ENCODE measurements at places on chromosomes 4 and X.

- DNase-seq = peak; percentile 81
Measured at GRCh38 chr4:86895692-86896488, 3.7 kb upstream of the C4orf36 start.

GRCh38 chrX:153412746-153413720 lies 1.8 kb downstream of the ZFP92 start:
- no peak for DNase-seq

GRCh38 chr4:53779025-53779424 lies 187.7 kb upstream of the LNX1 start:
- no peak for DNase-seq

GRCh38 chr4:113293674-113294073 lies 244.2 kb downstream of the ANK2 start:
- DNase-seq = no peak

DNA sequence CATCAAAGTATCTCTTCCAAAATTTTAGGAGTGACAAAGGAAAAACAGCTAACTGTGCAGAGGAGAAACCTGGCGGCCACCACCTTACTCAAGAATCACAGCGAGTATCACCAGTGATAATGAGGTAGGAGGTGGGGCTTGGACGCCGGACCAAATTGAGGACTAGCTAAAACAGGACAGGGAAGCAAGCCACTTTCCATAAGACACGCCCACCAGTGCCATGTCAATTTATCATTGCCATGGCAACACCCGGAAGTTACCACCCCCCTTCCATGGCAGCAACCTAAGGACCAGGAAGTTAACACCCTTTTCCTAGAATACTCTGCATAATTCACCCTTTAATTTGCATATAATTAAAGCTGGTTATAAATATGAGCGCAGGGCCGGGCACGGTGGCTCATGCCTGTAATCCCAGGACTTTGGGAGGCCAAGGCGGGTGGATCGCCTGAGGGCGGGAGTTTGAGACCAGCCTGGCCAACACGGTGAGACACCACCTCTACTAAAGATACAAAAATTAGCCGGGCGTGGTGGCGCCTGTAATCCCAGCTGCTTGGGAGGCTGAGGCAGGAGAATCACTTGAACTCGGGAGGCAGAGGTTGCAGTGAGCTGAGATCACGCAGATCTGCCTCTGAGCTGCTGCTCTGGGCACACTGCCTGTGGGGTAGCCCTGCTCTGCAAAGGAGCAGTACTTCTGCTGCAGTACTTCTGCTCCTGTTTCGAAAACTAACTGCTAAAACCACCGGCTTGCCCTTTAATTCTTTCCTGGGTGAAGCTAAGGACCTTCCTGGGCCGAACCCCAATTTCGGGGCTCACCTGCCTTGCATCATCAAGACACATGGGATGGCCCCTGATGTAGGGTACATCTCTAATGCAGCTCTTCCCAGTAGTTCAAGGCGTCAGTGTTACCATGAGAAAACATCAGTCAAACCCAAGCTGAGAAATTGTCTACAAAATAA lies 116.7 kb downstream of the HMX1 start:
- no peak for DNase-seq

DNA sequence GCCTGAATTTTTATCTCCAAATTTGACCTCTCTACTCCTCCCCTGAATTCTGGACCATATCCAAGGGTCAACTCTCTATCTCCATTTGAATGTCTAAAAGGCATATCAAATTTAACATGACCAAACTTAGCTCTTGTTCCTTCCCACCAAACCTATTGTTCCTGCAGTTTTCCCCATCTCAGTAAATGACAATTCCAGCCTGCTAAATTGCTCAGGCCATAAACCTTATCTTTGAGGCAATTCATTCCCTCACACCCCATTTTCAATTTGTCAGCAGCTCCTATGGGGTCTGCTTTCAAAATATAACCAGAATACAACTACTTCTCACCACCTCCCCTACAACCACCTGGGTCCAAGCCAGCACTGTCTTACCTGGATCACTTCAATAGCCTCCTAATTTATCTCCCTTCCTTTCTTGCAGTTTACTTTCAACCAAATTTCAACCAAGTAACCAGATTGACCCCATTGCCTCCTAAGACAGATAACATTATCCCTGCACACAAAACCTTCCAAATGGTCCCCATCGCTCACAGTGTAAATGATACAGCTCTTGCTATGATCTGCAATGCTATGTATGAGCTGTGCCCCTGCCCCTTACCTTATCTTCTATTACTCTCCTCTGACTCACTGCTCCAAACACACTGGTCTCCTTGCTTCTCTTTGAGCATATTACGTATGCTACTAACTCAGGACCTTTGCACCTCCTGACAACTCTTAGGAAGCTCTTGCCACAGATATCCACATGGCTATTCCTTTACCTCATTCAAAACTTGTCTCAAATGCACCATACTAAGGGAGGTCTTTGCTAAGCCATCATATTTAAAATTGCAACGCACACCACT lies 66.0 kb downstream of the CAMK2D start:
- DNase-seq = no peak

- no peak for DNase-seq
Measured at GRCh38 chr4:1510931-1511330, 104.7 kb upstream of the NKX1-1 start.

DNA sequence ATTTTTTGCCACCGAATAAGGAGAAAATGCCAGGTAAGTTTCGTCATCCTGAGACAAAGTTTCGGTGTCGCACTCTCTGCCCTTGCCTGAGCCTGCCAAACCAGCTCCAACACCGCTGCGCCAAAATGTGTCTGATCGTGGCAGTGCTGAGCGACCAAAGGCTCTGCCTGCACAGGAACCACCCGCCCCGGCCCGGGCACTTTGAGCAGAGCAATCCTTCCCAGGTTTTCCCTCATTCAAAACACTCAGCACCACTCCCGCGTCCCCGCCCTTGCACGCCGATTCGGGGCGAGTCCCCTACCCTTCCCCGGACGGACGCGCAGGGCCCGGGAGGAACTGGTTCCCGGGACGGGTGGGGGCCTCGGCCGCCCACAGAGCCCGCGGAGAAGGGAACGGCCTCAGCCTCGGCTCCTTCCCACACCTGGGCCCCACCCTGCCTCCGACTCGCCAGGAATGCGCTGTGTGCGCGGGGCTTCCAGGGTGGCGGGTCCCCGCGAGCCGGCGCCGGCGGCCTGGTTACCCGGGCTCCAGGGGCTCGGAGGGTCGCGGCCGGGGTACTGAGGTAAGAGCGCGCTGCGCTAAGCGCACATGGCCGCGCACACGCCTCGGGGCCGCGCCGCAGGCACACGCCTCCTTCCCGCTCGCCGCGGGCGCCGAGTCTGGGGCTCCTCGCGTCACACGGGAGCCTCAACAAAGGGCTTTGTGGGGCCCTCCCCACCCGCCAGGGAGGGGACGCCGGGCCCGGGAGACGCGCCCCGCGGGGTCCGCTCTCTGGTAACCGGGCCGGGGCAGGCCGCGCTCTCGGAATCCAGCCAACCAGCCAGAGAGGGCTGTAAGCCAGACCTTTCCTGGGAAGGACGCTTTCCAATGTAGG lies at the start of gene C4orf36:
Gene C4orf36 (minus strand): TSS at position 661 of the 874 bp plus-strand sequence. CDS start 902 bp downstream, outside the sequence.
- DNase-seq = peak; percentile 58

DNA sequence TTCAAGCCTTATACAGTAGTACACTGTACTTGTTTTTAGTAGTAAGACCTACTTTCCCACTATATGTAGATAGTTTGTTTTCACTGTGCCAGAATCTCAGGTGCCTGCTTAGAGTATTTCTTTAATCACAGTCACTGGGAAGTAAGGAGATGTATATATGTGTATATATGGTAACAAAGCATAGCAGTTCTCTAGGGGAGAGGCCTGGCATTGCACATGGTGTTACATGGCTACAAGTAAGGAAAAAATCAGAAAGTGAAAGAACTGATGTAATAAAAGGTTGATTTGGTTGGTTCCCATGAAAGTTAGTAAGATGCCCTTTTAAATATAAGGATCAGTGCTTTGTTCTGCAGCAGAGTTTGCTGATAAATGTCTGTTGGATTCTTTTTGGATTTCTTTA lies 9.3 kb upstream of the DCK start:
- DNase-seq = no peak

DNA sequence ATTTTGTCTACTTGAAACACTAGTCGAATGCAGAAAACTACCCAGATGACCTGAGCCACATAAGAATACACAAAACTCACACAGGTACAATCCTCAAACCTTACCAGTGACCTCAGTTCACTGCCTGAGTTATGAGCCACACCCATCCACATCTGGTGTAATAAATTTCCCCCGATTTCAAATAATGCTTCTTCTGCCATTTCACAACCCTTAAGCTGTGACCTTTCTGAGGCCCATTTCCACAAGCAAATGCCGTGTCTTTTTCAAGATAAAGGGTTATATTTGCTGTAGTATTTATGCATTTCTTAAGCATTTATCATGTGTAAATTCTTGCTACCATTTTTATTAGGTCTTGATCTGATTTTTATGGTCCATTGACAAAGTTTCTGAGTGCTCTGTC lies 1.8 kb upstream of the ARHGEF38 start:
- no peak for DNase-seq

- no peak for DNase-seq
Measured at GRCh38 chr4:12987284-12987683, 496.9 kb downstream of the RAB28 start.

DNA sequence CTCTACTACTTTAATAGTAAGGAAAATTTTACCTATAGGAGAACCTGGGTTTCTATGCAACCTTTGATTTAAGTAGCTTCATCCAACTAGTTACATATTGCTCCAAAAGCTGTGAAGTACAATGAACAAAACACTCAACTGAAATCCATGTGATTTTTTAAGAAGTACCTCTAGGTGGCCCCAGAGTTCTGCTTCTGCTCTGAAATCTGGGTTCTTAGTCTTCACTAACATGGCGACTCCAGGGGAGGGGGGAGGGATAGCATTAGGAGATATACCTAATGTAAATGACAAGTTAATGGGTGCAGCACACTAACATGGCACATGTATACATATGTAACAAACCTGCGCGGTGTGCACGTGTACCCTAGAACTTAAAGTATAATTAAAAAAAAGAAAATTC lies 73.4 kb upstream of the MAGEB2 start:
- peak; percentile 26 for DNase-seq

DNA sequence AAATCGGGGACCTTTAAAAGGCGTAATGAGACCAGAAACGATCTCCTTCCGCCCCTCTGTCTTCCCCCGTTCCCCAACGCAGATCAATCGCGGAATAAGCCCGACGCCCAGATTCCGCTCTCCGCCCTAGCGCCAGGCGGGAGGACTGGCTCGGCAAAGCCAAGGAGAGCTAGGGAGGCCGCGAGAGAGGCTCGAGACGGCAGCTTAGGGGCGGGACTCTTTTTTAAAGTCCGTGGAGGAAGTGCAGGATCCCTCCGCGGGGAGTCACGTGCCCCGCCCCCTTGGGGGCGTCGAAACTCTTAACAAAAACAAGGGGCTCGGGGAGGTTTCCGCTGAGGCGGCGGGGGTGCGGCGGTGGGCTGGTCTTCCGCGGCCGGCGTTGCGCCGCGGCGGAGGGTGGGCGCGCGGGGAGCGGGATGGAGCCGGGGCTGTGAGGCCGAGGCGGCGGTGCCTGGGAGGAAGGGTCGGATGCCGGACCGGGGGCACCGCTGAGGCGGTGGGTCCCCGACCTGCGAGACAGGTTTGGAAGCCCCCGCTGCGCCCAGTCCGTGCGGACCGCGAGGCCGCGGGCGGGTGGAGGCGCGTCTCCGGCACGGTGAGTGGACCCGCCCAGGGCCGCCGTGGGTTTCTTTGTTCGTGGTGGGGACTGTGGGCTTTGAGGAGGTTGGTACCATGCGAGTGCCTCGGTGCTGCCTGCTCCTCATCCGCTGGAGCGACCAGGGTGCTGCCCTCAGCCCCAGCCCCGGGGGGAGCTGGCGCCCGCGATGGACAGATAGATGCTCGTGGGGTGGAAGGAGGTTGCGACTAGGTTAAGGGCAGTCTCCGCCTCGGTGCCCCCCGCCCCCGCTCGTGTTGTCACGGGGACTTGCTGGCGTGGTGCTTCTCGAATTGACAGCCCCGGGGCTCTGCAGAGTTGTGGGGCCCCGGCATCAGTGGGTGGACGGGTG lies at the start of gene CCNG2:
Gene CCNG2 (plus strand): TSS at position 296 of the 947 bp plus-strand sequence. CDS start 1,326 bp downstream, outside the sequence.
- peak; percentile 89 for DNase-seq

DNA sequence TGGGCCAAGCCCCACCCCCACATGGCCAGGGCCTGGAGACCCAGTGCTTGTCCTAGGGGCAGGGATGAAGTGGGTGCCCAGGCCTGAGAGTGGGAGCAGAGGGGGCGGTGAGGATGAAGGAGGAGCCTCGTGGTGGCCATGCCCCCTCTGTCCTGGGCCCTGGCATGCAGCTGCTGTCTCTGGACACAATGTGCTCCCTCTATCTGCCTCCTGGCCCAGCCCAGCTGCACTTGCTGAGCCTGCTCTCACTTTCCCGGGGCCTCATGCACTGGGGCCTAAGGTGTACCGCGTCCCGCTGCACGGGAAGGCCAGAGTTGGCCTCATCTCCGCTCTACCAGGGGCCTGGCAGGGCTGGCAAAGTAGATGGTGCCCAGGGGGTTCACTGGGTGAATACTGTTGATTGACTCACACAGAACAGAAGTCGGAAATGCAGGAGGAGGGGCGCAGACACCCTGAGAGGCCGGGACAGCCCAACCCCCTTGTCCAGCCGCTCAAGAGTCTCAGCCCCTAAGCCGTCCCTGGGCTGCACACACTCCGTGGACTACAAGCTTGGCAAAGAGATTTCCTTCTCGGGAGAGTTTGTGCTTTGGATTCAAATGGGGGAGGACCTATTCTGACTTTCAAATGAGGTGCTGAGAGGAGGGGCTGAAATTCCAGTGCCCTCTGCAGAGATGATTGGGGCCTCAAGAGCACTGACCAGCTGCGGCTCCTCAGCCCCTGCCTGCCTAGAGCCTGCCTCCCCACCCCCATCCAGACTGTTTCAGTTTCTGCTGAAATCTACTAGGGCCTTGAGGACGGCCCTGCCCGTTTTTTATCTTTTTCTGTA lies 112.4 kb downstream of the PSAPL1 start:
- no peak for DNase-seq

GRCh38 chr4:175873707-175874106 lies 61.6 kb upstream of the GPM6A start:
- no peak for DNase-seq

GRCh38 chrX:46376246-46376885 lies 168.9 kb downstream of the ZNF674 start:
- peak; percentile 29 for DNase-seq

GRCh38 chrX:74061879-74062278 lies 242.1 kb upstream of the ZCCHC13 start:
- no peak for DNase-seq

DNA sequence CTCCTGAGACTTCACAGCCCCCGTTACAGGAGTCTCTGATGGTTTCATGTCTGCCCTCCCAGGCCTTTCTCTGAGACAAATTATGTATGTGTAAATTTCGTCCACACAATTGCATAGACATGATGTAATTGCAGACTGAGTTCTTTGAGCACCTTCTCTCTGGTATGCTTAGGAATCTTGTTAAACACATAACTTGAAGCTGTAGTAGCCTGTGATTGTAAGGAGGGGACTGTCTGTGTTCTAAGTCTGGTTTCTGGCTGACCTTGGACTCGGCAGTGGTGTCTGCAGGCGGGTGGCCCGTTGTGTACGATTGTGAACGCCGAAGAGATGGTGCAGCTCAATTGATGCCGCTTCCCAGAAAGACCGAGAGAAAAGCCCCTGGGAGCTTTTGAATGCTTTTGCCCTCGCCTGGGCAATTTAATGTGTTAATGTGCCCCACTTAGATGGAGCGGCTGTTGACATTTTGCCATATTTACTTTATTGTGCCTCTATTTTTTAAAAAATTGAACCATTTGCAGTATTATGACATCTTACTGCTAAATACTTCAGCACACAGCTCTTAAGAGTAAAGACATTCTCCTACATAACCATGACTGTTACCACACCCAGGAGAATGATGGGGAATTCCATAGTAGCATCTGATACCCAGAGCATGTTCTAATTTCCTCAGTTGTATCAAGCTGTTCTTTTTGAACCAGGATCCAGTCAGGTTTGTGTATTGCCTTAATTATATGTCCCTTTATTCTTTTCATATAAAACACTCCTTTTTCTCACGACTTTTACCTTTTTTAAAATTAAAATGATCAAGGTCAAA lies 58.4 kb upstream of the TADA2B start:
- DNase-seq = peak; percentile 35

Measured in suppressor macrophage treated with lipopolysaccharide for 4 hours (primary cell).